CD4-positive, alpha-beta T cell treated with Interleukin-17A for 4 hours (primary cell): ENCODE measurements at places on chromosomes 3 and 15.

DNA sequence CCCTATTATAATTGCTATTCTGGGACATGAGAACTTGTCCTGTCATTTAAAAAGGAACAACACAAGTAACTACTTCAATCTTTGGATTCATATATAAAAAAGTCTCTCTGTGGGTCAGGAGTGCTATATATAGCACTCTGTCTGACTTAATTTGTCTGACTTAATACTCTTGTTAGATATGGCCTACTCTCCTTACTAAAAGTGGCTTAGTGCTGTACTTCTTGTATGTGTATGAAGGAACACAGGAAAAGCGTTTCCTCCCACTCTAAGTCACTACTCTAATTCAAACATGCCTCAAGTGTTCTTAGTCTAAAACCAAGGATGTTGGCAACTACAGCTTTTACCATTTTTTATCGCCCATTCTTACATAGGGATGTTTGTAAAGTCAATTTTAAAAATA lies 255.2 kb upstream of the ROBO1 start:
- DNase-seq: no peak

DNA sequence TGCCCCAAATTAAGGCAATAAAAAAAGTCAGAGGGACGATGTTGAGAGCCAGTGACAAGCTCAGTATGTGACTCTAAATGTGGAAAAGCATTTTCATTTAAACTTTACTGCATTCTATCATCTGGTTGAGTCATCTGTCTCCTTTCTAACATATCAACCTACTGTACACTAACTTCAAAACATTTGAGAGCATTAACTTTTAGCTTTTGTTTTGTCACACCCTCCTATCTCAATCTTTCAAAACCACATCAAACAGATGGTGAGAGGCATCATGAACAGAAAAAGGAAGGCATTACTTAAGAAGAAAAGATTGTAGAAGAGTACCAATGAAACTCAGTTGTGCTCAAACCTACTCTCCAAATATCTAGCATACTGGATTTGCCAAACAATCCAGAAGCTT lies 4.8 kb downstream of the LRRC58 start:
- no peak for DNase-seq

DNA sequence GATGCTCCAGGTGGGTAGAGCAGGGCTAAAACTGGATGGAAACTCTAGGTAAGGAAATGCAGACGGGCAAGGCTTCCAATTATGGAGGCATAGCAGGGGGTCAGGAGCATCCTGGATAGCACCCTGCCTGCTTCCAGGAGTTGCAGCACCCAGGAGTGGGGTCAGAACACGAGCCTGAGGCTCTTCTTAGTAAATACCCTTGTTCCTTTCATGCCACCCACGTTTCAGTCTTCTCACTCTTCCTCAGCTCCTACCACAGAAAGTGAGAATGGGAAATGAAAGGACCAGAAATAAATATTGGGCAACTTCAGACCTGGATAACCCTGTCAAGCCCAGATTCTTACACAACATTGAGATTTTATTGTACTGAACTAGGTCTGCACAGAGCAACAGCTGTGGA lies 16.4 kb downstream of the CCR1 start:
- DNase-seq: no peak

- no peak for DNase-seq
Observed at GRCh38 chr15:92693691-92694331, 38.2 kb upstream of the FAM174B start.

GRCh38 chr3:126493739-126494138 lies 18.0 kb upstream of the ZXDC start:
- DNase-seq: no peak
